NCI-H748 treated with DMSO at 0.1 percent for 48 hours (cell line): ENCODE measurements at places on chromosomes 11 and 22.

GRCh38 chr11:125128450-125128849 lies 17.0 kb upstream of the TMEM218 start:
- DNase-seq, result no peak

- no peak for DNase-seq
These were observed 16.4 kb downstream of the SLC1A2 start for GRCh38 chr11:35402751-35403660.

DNA sequence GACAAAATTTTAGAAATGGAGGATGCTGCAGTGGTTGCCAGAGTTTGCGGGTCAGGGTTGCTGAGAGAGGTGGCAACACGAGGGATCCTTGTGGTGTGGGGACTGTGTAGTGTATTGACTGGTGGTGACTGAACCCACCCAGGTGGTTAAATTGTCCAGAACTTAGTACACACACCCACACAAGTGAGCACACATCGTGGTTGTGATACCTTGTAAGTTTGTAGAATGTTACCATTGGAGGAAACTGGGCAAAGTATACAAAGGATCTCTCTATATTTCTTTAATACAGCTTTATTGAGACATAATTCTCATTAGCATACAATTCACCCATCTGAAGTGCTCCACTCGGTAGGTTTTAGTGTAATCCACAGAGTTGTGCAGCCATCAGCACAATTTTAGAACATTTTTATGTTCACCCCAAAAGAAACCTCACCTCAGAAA lies 56.1 kb downstream of the MED15 start:
- DNase-seq, result no peak

DNA sequence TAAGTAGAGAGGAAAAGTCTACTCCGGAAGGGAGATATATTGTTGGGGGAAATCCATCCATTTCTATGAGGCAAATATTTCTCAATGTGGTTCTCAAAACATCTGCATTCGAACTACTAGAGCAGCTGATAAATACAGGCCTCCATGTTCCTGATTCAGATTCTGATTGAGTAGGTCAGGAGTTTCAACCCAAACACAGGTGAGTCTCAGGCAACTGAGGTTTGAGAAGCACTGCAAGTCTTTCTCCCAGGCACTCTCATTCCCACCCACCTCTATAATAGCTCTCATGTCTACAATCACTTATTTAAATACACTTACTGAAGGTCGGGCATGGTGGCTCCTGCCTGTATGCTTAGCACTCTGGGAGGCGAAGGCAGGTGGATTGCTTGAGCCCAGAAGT lies 14.7 kb upstream of the ASPHD2 start:
- no peak for DNase-seq

DNA sequence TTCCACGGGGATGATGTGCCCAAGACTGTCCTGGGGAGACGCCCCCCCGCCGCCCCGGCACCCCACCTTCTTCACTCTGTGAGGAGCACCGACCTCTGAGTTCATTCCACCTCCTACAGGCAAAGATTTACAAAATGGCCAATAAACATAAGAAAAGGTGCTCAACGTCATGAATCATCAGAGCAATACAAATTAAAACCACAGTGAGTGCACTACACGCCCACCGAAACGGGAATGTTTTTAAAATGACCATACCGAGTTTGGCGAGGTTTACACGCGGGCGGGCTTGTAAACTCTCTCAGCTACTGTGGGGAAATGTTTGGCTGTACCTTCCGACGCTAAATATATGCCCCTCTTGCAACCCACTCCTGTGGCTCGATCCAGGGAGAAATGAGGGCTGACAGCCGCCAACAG lies 7.9 kb downstream of the NPTXR start:
- no peak for DNase-seq

DNA sequence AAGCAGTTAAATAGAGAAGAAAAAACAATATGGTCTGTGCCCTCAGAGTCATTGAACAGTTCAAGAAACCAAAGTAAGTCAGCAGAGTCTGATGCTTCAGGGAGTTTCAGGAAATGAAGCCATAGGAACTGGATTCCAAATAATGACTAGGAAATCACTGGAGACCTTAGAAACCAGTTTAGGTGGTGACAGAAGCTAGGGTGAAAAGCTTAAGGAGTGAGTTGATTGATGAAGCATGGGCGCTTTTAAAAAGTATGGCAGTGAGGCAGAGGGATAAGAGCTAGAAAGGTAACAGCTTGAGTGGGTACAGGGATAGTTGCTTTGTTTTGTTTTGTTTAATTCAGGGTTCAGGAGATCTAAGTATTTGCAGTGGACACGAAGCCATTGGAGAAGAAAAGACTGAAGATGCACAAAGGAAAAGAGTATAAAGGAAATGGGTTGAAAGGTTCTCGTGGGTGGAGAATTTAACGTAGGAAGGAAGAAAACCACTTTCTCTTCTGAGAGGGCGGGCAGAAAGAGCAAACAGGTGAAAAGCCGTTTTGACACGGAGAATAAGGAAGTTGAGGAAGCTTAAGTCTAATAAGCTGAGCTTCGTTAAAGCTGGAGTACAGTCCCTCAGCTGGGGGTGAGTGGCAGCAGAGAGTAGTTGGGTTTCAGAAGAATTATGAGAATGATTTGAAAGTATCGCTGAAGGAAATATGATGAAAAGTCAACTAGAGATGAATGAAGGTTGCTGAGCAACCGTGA lies 14.8 kb downstream of the SGSM3 start:
- DNase-seq, result no peak

DNA sequence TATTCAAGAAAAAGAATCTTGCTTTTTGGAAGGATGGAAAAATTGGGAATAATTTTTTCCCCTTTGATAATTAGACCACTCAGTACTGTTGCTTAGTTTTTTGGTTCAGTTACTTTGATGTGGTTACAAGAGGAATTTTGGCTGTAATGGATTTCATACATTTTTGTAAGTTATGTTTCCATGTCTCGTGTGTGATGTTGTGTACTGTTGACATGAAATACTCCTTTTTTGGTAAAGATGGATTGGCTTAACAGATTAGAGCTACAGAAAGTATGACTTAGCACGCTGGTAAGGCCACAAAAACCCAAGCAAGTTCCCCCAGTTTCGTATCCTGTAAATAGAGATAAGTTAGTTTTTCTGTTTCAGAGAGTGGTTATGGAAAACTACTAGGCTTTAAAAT lies 11.9 kb downstream of the TBCEL start:
- no peak for DNase-seq

GRCh38 chr22:50474710-50475651 lies at the start of gene SBF1:
TSS of gene SBF1 (minus strand) at chr22:50475035. CDS start at chr22:50474840, 195 bp downstream.
- DNase-seq, result peak; percentile 77

DNA sequence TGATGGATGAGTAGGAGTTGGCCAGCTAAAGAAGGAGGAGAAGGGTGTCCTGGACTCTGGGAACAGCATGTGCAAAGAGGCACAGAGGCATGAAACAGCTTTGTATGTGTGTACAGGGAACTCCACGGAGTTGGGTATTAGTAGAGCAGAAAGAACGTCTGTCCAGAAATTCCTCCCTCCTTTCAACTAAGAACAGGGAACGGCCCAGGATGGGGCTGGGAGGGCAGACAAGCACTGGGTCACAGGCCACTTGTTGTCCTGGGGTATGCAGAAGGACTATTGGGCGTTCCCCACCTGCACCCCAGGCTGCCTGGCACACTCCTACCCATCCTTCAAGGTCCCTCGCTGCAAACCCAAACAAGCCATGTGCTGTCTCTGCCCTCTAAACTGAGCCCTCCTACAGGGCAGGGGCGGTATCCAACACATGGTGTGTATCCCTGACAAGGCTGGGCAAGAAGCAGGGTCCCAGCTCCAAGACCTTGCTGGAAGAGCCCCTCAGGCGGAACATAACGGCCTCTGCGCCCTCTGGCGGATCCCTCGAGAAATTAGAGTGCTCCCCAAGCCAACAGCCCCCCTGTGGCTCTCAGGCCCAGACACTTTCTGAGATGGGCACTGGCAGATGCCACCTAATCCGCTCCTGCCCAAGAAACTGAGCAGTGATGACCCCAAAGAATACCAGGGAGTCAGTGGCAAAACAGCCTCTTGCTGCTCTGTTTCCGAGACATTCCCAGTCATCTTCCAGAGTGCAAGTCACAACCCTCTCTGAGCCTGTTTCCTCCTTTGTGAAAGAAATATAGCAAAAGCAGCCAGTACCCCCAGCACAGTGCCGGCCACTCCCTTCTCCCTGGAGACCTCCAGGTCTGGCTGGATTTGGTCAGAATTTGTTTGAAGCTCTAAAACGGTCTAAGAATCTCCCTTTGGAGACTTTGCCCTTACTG lies 1.6 kb upstream of the ELFN2 start:
- DNase-seq, result no peak

DNA sequence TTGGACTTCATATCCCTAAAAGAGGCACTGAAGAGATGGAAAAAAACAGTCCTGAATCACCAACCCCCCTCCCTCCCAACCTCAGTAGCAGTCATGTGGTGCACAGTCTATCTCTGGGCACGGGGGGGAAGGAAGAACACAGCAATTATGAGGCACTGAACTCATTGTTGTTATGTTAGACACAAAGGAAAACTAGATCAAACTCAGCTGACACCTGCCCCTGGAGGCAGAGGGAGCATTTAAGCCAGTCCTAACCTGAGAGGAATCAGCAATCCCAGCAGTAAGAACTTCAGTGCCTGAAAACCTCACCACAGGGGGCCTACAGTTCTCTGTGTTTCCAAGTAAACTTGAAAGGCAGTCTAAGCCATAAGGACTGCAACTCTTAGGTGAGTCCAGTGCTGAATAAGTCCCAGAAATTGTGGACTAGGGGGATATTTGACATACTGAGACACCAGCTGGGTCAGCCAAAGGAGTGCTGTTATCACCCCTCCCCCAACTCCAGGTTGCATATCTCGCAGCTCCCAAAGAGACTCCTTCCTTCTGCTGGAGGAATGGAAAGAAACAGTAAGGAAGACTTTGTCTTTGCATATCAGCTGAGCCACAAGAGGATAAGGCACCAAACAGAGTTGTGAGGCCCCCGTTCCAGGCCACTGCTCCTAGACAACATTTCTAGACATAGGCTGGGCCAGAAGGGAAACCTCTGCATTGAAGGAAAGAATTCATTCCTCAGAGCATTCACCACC lies 72.5 kb downstream of the GLYATL1 start:
- DNase-seq, result no peak

DNA sequence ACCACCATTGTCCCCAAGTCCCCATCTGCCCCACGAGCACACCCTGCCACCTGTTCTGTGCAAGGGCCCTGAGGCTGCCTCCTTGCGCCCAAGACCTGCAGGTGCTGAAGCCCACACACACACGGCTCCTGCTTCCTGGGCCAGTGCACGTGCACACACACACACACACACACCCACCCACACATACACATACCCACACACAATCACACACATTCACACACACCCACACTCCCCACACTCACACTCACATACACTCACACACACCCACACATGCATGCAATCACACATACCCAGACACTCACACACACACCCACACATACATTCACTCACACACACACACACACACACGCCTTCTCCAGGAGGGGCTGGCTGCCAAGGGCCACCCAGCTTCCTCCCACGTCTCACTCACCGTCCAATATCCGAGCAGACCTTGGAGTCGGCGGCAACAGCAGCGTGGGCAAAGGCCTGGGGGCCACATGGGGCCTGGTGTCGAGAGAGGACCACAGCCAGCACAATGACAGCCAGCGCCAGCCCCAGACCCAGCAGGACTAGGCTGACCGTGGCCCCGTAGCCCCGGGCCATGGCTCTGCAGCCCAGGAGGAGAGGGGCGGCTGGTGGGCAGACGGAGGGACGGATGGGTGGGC lies 616 bp downstream of the GGT5 start:
- DNase-seq, result no peak

DNA sequence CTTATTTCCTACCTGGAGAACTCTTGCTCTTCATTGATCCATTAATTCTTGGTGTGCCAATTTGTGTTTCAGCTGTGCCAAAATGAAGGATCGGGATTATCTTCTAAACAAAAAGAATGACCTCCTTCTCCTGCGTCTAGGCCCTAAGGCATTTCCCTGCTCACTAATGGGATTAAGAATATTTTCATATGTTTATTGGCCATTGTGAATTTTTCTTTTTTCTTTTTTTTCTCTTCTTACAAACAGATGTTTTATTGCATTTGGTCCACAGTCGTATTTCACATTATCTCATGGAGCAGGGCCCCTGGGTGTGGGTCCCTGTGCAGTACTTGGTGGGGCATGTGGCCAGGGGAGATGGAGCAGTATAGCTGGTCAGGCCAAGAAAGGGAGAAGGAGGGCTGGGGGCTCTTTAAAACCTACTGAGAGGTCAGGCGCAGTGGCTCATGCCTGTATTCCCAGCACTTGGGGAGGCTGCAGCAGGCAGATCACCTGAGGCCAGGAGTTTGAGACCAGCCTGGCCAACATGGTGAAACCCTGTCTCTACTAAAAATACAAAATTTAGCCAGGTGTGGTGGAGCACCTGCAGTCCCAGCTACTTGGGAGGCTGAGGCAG lies 35.3 kb upstream of the HORMAD2 start:
- DNase-seq, result no peak

GRCh38 chr11:124831897-124832296 lies 31.7 kb upstream of the MSANTD2 start:
- DNase-seq, result no peak

- DNase-seq, result peak; percentile 29
These were observed 45.1 kb upstream of the LMO2 start for GRCh38 chr11:33936725-33937604.

DNA sequence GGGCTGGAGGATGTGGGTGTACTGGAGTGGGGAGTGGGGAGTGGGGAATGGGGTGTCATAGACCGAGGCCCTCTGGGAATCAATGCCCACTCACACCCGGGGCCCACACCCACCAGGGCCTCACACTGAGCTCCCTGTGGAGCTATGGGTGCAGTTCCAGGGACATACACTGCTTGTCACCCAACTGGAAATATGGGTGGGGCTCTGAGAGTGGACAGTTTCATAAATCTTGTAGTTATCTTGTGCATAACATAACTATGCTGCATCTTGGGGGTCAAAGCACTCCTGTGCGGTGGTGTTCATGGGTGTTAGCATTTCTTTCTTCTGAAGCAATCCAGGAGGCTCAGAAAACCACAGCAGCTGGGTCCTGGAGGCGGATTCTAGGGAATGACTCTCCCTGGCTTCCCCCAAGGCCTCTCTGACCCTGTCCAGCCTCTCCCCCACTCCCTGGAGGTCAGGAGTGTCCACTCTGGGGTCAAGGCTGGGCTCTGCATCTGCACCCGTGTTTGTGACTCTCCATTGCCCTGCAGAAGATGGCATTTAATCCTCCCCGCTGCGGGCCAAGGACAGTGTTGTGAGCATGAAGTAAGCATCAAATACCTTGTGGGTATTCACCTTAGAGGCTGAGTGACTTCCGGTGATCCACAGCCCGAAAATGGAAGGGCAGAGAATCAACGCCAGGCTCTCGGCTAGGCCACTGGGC lies 172.5 kb downstream of the CTTN start:
- DNase-seq, result no peak

DNA sequence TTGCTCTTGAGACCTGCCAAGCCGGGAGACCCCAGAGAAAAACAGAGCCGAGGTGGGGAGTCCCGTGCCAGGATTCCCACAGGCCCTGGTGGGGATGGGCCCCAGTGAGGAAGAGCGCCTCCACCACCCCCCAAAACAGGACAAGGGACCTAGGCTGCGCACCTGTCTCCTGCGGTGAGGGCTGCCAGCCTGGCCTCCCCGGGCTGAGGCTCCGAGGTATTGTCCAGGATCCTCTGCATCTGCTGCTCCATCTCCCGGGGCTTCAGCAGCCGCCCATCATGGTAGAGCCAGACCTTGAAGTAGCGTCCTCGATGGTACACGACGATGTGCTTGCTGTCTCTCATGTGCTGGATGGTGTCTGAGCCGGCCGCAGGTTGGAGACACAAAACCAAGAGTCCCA lies 33.3 kb upstream of the TESMIN start:
- DNase-seq, result no peak

- DNase-seq, result peak; percentile 53
These were observed 761 bp upstream of the TMEM25 start for GRCh38 chr11:118530180-118530682.

- DNase-seq, result no peak
These were observed 41.3 kb downstream of the TNKS1BP1 start for GRCh38 chr11:57283231-57283990.
